Activated T-helper 2 cell treated with anti-CD3 and anti-CD28 coated beads, Interferon-gamma antibody, Interleukin-2, Interleukin-4, amounts not matched to agents 10 μg/mL and 5 μg/mL and 100 μg/mL, durations not matched to agents 14 hours and 24 hours and 36 hours (primary cell): ENCODE measurements at places on chromosomes 16 and 17. TPM values are rescaled to one million over a fixed set of nuclear protein-coding genes. Genes with fewer than 3 reads are reported as not detected.

Gene CCL8
- not detected in 2 replicates for total RNA-seq

DNA sequence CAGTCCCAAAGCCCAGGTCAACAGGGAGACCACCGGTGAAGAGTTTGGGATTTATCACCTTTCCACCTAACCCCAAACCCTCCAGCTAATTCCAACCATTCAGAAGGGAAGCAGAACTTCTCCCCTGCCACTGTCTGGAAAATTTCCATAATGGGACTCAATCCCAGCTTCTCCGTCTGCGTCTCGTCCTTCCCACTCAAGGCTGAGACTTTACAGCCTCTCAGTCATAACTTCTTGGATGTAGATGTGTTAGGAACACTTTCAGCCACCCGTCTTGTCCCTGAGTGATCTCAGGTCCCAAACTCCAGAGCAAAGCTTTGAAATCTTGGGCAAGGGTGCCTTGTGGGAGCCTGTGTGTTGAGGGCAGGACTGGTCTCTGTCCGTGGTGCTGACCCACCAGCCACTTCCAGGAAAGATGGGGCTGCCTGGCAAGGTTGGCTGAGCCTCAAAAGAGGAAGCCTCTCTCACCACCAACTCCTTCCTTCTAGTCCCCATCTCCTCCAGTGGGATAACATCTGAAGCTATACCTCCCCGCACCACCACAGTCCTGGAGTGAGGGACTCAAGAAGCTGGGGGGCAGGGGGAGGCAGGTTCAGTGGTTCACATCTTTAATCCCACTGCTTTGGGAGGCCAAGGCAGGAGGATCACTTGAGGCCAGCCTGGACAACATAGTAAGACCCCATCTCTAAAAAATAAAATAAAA lies 9.3 kb downstream of the GAS2L2 start:
- no peak overlapping the region for H3K4me3 ChIP-seq
- peaks cover 7% of the 10 kb centered on the region for H3K4me1 ChIP-seq
- H3K36me3 ChIP-seq: no peaks in the 10 kb centered on the region
- DNase-seq: no peak
- H3K27ac ChIP-seq: no peak overlapping the region
- H3K27me3 ChIP-seq: peaks cover 38% of the 10 kb centered on the region

DNA sequence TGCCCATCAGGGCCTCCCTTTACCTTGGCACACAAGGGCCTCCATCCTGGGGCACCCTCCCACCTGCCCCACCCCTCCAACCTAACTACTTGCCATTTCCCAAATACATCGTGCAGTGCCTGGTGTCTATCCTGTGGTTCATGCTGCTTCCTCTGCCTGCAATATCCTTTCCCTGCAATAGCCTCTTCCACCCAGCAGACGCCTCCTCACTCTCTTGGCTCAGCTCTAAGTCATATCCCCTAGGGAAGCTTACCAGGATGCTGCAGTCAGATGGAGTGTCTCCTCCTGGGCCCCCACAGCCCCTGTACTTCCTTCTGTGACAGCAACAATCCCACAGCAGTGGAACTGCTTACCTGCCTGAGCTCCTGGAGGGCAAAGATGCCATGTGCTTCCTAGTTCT lies 36.7 kb downstream of the CCDC182 start:
- no peak overlapping the region for H3K27ac ChIP-seq
- H3K27me3 ChIP-seq: peaks cover 18% of the 10 kb centered on the region
- no peak overlapping the region for H3K4me3 ChIP-seq

GRCh38 chr17:21843951-21844590 lies 151.7 kb downstream of the KCNJ18 start:
- no peaks in the 10 kb centered on the region for H3K36me3 ChIP-seq
- no peaks in the 10 kb centered on the region for H3K27me3 ChIP-seq
- no peak overlapping the region for H3K27ac ChIP-seq
- no peak overlapping the region for H3K4me3 ChIP-seq
- DNase-seq: no peak

GRCh38 chr16:69191136-69191535 lies 4.2 kb downstream of the SNTB2 start:
- H3K4me3 ChIP-seq: no peak overlapping the region
- no peak overlapping the region for H3K27ac ChIP-seq
- DNase-seq: no peak

GRCh38 chr17:66944351-66945146 lies 20.0 kb upstream of the CACNG4 start:
- no peak overlapping the region for H3K27ac ChIP-seq
- peaks cover 3% of the 10 kb centered on the region for H3K4me1 ChIP-seq
- H3K36me3 ChIP-seq: no peaks in the 10 kb centered on the region
- no peak for DNase-seq
- peaks cover 47% of the 10 kb centered on the region for H3K27me3 ChIP-seq

DNA sequence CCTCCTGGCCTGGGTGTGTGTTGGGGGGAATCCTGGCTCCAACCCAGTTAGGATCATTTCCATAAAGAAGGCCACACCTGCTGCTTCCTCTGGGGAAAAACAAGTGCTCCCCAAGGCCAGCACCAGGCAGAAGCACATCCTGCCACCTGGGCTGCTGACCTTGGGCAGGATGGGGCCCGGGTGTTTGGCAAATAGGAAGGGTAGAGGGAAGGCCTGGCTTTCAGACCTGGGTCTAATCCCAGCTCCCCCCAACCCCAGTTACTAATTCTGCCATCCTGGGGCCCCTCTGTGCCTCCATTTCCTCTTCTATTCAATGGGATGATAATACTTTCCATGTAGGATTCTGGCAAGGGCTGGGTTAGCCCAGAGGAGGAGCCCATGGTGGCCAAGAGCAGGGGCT lies 3.0 kb upstream of the NLRC5 start:
- peak overlapping the region; percentile 97 for H3K4me3 ChIP-seq
- DNase-seq: no peak
- H3K4me1 ChIP-seq: peaks cover 66% of the 10 kb centered on the region
- no peaks in the 10 kb centered on the region for H3K27me3 ChIP-seq

DNA sequence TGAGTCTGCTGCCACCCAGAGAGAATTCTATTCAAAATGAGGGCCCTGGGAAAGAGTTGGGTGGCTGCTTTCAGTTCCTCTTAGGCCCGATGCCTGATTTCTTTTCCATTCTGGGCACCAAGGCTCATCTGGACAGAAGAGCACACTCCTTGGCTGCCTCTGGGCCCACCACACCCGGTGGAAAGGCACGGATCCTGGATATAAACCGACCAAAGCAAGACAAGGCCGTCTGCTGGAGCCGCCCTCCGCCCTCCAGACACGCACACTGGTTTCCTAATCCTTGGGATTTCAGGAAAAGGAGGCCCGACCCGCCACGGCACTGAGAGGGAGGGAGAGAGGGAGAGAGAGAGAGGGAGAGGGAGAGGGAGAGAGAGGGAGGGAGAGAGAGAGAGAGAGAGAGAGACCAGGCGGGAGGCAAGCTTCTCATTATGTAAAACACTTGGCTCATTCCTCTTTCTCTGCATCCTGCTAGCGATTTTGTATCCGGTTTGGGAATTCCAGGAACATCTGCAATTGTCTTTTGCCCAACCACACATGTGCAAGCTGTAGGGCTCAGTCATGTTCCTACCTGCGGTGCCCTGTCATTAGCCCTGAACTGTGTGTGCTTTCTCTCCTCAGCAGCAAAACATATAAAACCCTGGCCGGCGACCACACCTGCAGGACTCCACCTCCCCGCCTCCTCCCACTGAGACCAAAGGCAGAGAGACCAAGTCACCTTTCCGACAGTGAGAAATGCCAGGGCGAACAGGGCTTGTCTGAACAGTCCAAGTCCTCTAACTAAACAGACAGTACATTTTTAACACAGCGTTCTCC lies 347.2 kb downstream of the SOX9 start:
- H3K4me1 ChIP-seq: no peaks in the 10 kb centered on the region
- H3K27ac ChIP-seq: no peak overlapping the region
- no peak for DNase-seq
- no peak overlapping the region for H3K4me3 ChIP-seq

Gene CBX8
- 8.6 and 9.9 TPM in 2 replicates for total RNA-seq

GRCh38 chr16:9393591-9393990 lies 302.1 kb downstream of the HAPSTR1 start:
- no peak overlapping the region for H3K4me3 ChIP-seq
- no peaks in the 10 kb centered on the region for H3K27me3 ChIP-seq
- H3K27ac ChIP-seq: no peak overlapping the region
- H3K4me1 ChIP-seq: no peaks in the 10 kb centered on the region
- DNase-seq: no peak

Gene AMZ2
- total RNA-seq: 85.9 and 111 TPM in 2 replicates

DNA sequence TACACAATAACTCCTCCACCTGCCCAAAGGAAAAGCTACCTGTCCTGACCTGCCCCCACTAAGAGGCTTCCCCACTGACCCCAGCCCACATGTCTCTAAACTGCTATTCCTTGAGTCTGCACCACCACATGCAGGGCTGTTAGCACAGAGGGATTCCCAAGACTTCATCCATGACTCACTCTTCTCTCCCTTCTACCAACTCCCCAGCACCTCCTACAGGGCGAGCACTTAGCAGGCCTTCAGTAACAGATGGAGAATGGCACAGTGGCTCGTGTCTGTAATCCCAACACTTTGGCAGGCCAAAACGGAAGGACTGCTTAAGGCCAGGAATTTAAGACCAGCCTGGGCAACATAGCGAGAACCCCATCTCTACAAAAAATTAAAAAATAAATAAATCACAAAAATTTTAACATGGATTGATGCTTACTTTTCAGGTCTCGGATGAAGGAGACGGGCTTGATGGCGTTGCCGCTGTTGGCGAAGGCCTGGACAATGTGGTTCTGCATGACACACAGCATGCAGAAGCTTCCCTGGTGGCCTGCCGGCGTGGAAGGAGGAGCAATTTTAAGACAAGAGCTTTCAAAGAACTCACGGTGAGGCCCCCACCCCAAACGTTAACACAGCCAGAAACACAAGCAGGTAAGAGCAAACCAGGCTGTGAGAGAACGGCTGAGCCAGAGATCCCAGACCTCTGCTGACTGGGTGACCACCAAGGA lies 12.0 kb downstream of the USP36 start:
- H3K4me3 ChIP-seq: no peak overlapping the region
- no peaks in the 10 kb centered on the region for H3K27me3 ChIP-seq
- DNase-seq: no peak
- H3K27ac ChIP-seq: peak overlapping the region; percentile 5
- H3K4me1 ChIP-seq: peaks cover 13% of the 10 kb centered on the region

- DNase-seq: no peak
- peaks cover 2% of the 10 kb centered on the region for H3K4me1 ChIP-seq
- no peak overlapping the region for H3K27ac ChIP-seq
- H3K27me3 ChIP-seq: peaks cover 18% of the 10 kb centered on the region
- no peaks in the 10 kb centered on the region for H3K36me3 ChIP-seq
These were observed 102.4 kb downstream of the ABCC12 start for GRCh38 chr16:48053418-48053745.

Gene ZNF771
- 8.3 and 9.3 TPM in 2 replicates for total RNA-seq

Gene IRX5
- 0.34 and 0.57 TPM in 2 replicates for total RNA-seq

Gene SDK2
- total RNA-seq: 0.07 and 0.09 TPM in 2 replicates

DNA sequence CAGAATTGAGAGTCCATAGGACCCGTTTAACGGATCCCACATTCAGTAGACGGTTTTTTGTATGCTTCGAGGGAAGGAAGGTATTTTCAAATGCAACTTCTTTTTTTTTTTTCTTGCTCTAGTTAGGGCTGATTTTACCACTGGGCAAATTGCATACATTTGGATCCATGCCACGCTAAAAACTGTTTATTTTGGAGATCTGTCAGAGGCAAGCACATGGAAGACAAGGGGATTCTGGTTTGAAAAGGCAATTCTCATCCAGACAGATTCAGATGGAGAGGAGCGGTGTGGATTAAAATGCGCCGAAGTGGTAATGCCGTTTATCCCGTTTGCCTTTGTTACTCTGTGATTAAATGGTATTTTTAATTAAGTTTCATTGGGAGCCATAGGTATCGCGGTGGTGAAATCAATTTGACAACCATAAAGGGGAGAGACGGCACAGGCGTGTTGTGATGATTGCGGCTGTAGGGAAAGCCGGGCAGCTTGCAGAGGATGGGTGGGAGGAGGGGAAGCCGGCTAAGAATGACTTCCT lies 170.4 kb downstream of the IRX3 start:
- H3K4me1 ChIP-seq: no peaks in the 10 kb centered on the region
- no peak overlapping the region for H3K27ac ChIP-seq
- no peak for DNase-seq

GRCh38 chr17:8791910-8792270 lies 7.3 kb downstream of the MFSD6L start:
- H3K27me3 ChIP-seq: peaks cover 14% of the 10 kb centered on the region
- no peaks in the 10 kb centered on the region for H3K36me3 ChIP-seq
- H3K4me3 ChIP-seq: no peak overlapping the region
- H3K27ac ChIP-seq: no peak overlapping the region

DNA sequence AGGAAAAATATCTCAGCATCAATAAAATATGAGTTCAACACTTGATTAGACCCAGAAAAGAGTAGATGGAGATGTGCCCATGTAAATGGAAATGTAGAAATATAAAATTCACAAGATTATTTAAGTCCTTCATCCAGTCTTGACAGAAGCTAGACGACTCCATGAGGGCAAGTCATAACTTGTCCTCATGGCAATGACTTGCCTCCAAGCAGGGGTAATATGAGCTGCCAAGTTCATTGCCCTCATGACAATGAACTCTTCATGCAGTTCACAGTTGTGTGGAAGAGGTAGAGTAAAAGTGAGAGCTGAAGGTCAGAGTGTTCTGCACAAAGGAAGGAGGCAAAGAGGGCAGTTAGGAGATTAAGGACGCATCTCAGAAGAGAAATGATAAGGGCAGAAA lies 22.3 kb downstream of the CDH11 start:
- no peak overlapping the region for H3K27ac ChIP-seq
- H3K4me3 ChIP-seq: no peak overlapping the region
- no peak for DNase-seq
- H3K36me3 ChIP-seq: no peaks in the 10 kb centered on the region

- no peaks in the 10 kb centered on the region for H3K36me3 ChIP-seq
- no peak for DNase-seq
- peaks cover 7% of the 10 kb centered on the region for H3K27me3 ChIP-seq
- peaks cover 4% of the 10 kb centered on the region for H3K4me1 ChIP-seq
- no peak overlapping the region for H3K27ac ChIP-seq
These were observed 29.8 kb upstream of the EIF1 start for GRCh38 chr17:41658846-41659245.

- H3K4me3 ChIP-seq: no peak overlapping the region
- no peak overlapping the region for H3K27ac ChIP-seq
- H3K27me3 ChIP-seq: peaks cover 8% of the 10 kb centered on the region
- H3K36me3 ChIP-seq: no peaks in the 10 kb centered on the region
These were observed 11.6 kb upstream of the LYRM9 start for GRCh38 chr17:27904534-27905446.
